Cortex of kidney (tissue), 1 donor: ENCODE measurements at places on chromosomes 3 and 15.

- no peak for DNase-seq
Observed at GRCh38 chr3:20573175-20573574, 387.2 kb upstream of the SGO1 start.

- no peak for DNase-seq
Observed at GRCh38 chr15:84840741-84841429, 23.7 kb downstream of the ALPK3 start.

- no peak for DNase-seq
Observed at GRCh38 chr3:71968544-71968943, 183.6 kb upstream of the PROK2 start.

DNA sequence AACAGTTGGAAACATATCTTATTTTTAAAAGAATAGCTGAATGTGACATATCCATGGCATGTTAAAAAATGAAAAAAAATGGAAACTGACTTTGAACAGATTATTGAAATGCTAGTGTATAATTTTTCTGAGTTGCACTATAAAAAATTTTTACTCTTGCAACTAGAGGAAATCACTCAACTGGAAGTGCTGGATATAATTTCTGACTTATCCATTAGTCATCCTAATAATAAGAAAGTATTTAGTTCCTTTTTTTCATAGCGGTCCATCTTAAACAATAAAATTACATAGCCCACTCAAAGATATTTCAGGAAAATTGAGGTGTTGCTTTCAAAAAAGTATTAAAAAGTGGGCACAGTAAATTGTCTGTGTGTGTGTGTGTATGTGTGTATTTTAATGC, 80.7 kb downstream of the MBNL1 start:
- no peak for DNase-seq

GRCh38 chr3:16482770-16483531, 30.5 kb downstream of the RFTN1 start:
- no peak for DNase-seq

- no peak for DNase-seq
Observed at GRCh38 chr3:190178779-190179178, 58.1 kb upstream of the P3H2 start.

- DNase-seq, result no peak
Observed at GRCh38 chr15:31477851-31478701, 151.4 kb downstream of the KLF13 start.

DNA sequence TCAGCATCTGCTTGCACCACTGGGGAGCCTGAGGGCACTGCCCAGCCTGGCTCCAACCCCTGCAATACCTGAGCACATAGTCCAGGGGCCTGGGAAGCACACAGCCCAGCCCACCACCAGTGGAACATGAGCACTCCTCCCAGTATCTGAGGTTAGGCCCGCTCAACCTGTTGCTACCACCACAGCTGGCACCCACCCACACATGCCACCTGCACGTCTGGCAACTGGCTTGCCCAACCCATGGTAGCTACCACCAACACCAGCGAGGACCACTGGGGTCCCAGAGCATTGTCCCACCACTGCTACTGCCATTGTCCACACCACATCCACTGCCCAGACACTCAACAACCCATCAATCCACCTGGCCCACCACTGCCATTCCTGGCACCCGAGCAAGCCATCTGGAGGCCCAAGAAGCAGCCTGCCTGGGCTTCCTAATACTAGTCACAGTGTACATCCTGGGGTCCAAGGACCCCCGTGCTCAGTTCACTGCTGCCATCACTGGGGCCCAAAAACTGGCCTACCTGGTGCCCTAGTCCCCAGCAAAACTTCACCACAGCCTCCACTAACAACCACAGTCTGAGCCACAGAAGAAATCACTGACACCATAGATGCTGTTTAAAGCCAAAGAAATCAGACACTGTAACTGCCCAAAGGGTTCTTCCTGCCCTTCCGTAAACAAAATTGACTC, 62.1 kb upstream of the TBC1D23 start:
- no peak for DNase-seq

GRCh38 chr3:147397155-147397874, 9.0 kb downstream of the ZIC4 start:
- DNase-seq, result no peak

GRCh38 chr15:52797625-52798501, 7.7 kb upstream of the ONECUT1 start:
- no peak for DNase-seq

DNA sequence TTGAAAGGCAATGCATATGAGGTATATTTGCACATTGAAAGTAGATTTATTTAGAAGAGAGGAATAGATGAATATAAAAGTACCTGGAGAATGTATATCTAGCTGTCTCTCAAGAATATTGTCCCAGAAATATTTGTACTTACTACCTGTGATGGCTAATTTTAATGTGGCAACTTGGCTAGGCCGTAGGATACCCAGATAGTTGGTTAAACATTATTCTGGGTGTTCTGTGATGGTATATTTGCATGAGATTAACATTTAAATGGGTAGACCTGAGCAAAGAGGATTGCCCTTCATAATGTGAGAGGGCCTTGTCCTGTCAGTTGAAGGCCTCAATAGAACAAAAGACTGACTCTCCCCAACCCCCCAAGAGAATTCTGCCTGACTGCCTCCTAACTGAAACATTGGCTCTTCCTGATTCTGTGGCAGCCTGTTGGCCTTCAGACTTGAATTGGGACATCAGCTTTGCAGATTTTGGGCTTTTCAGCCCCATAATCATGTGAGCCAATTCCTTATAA, 69.4 kb upstream of the FILIP1L start:
- DNase-seq, result no peak

GRCh38 chr3:57889807-57890206, 118.4 kb upstream of the FLNB start:
- no peak for DNase-seq

- DNase-seq, result no peak
Observed at GRCh38 chr3:73546961-73547360, 77.8 kb downstream of the PDZRN3 start.

DNA sequence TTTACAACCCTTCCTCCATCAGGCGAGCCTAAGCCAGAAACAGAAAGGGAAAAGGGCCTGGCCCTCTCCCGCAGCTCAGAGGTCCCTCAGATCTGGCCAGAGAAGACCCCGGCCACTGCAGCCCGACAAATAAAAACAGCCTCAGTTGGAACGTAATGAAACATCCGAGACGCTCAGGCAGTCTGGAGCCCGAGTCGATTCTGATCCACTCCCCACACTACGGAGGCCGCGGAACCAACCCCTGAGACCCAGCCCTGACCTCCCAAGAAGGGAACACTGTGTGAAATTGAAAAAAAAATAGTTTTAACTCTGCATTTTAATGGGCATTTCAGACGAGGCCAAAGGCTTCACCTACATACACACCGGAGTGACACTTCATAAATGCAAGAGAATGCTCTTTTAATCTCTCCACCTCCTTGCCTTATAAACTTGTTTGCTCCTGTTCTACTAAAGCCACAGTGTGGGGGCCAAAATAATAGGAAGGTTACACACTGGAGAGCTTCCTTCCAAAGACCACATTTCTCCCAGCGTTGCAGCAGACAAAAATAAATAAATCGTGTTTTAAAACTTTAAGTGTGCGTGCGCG, 3.7 kb downstream of the MEIS2 start:
- no peak for DNase-seq

- no peak for DNase-seq
Observed at GRCh38 chr15:66294157-66294931, 976 bp downstream of the DIS3L start.

GRCh38 chr15:66144978-66145725, 108.4 kb downstream of the MEGF11 start:
- DNase-seq, result no peak

GRCh38 chr15:40092979-40093869, 15.5 kb downstream of the BMF start:
- no peak for DNase-seq

DNA sequence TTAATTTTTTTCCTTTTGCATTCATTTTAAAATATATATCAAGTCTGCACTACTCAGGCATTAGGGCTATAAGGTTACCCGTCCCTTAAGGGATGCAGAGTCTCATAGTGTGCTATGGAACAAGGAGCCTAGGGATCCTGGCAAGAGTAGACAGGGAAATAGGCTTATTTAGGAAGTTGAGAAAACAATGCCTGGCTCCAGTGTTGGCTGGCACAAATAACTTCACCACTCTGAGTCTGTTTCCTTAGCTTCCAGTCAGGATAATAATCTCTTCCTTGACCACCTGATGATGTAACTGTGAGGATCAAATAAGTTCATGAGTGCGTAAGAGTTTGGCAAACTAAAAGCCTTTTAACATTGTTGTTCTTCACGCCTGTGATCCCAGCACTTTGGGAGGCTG, 540.8 kb upstream of the IL12A start:
- no peak for DNase-seq

GRCh38 chr3:160837394-160837980, 81.5 kb downstream of the PPM1L start:
- no peak for DNase-seq

GRCh38 chr15:39056357-39056756, 491.7 kb upstream of the RASGRP1 start:
- DNase-seq, result no peak

DNA sequence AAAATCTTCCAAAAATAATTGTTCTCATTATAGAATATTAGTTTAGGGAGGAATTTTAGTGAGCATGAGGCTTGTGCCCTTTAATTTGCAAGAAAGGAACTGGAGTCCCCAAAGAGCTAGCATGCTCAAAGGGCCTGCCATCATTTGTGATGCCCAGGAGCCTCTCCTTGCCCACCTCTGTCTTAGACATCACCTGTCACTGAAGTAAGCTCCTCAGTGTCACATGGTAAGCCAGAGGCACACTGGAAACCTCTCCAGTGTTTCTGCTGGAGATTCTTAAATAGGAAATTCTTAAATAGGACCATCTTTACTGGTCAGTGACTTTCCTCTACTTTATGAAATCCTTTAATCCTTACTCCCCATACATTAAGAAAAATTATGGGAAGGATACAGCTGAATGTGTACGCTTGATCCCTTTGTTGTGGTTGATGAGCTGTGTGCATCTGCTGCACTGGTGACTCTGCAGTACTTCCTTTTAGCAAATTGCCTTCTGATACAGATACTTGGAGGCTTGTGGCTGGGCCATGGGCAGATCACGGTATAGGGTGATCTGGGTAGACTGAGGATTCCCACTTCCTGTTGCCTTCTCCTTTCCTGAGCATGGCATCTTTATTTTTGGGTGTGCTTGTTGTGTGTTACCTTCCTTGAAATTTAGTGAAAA, 197.4 kb downstream of the KLHL25 start:
- no peak for DNase-seq
